OCI-LY7 (cell line): ENCODE measurements at places on chromosomes 4 and X.
A peak's percentile ranks its signal among the peaks of the same experiment; 100 is the strongest.

DNA sequence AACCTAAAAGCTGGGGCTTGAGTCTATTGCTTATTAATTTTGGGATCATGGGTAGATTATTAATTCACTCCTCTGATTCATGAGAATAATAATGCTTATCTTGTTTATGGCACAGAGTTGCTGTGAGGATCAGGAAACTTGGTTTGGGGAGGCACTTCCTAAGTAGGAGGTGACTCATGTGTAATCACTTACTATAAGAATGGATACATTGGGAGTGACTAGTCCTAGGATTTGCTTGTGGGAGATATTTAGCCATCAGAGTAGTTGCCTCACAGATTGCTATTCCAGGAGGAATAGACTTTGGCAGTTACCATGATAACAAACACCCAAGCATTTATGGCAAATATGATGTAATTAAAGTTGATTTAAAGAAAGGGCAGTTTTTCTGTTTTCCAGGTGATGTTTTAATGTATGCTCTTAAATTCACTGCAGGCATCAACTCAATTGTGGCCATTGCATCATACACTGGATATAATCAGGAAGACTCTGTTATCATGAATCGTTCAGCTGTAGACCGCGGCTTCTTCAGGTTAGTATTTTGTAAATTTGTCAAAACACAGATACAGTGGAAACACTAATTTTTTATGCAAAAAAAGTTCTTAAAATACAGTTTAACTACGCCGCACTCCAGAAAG is 41.9 kb downstream of the POLR2B start:
- DNase-seq, result no peak

GRCh38 chr4:79083406-79084010 is 144.3 kb upstream of the PAQR3 start:
- no peak for DNase-seq

GRCh38 chrX:3728454-3728853 is 15.0 kb upstream of the PRKX start:
- no peak for DNase-seq

DNA sequence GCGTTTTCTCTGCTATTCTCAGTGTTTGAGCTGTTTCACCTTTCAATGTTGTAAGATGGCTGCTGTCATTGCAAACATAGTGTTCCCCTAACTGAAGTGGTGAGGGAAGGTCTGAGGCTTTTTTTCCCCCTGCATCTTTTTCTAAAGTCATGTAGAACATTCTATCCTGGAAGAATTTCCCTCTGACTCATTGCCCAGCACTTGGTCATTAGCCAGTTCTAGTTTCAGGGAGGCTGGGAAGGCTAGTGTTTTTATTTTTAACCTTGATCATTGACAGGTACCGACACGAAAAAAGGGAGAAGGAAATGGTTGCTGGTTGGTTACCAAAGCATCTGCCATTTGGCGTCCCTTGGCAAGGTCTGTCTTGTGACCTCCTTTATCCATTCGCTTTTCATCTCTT is 6.6 kb downstream of the LANCL3 start:
- no peak for DNase-seq

DNA sequence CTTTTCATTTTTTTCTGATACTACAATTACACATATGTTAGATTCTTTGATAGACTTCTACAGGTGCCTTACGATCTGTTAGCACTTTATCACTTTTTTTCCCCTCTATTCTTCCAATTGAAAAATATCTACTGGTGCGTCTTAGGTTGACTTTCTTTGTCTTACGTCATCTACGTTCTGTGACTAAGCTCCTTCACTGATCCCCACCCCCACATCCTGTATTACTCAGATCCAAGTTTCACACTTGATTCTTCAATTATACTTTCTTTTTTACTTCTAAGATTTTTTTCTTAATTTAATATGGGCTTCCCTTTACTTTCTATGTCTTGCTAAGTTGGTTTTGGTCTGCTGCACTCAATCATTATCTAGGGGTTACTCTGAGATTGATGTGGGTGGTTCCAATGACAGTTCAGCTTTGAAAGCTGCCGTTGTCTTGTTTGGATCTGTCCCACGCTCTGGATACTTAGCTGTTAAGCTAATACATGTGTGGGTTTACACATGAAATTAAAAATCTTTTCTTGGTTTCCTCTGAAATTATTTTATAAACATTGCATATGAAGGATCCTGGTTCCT is 1321.1 kb downstream of the RAPGEF2 start:
- no peak for DNase-seq

GRCh38 chr4:52822972-52823701 is 39.0 kb upstream of the RASL11B start:
- no peak for DNase-seq

DNA sequence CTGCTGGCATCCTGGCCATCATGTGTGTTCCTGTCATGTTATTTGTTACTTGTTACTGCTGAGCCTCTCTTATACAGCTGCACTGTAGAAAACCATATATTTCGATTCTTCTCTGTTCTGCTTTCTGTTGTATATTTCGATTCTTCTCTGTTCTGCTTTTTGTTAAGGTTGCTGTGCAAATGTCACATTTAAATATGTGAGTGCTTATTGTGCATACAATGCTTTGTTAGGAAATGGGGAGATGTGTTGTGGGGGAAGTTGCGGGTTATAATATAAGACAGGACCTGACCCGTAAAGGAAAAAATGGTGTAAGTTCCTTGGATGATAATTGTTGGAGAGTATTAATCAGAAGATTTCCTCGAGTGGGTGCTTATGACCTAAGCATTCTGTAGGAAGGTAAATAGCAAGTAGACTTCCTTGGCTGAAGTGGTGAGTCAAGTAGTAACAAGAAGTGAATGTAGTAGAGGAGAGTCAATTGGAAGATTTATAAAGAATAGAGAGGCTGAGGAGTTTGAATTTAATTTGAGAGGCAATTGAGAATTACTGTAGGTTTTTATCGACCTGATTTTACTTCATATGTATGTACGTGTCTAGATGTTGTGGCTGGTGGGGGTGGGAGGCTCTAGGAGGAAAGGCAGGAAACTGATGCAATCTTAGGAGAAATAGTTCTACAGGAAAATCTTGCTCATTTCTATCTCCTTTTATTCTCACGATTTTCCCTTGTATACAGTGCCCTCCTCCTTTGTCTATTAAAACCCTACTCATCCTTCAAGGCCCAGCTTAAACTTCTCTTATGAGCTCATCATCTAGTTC is 8.5 kb downstream of the OGT start:
- peak; percentile 68 for DNase-seq

DNA sequence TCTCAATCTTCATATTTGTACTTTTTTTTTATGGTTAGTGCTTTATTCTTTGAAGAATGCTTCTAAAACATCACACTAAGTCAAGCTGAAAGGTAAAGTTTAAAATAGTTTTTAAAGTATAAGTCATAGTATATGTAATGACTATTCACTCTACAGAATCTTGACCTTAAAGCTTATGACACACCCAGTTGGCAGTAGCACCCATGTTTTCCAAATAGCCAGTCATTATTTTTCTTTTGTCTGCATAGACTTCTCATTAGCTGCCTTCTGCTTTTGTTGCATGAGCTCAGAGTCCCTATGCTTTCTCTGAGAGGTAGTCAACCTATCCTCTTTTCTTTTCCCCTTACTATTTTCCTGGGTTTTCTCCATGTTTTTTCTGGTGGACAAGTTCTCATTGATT is 231.5 kb downstream of the PCDH18 start:
- DNase-seq, result no peak

GRCh38 chrX:153454901-153455550 is 9.2 kb upstream of the TREX2 start:
- DNase-seq, result no peak

- DNase-seq, result no peak
Observed at GRCh38 chr4:107017443-107018343, 18.4 kb downstream of the DKK2 start.

DNA sequence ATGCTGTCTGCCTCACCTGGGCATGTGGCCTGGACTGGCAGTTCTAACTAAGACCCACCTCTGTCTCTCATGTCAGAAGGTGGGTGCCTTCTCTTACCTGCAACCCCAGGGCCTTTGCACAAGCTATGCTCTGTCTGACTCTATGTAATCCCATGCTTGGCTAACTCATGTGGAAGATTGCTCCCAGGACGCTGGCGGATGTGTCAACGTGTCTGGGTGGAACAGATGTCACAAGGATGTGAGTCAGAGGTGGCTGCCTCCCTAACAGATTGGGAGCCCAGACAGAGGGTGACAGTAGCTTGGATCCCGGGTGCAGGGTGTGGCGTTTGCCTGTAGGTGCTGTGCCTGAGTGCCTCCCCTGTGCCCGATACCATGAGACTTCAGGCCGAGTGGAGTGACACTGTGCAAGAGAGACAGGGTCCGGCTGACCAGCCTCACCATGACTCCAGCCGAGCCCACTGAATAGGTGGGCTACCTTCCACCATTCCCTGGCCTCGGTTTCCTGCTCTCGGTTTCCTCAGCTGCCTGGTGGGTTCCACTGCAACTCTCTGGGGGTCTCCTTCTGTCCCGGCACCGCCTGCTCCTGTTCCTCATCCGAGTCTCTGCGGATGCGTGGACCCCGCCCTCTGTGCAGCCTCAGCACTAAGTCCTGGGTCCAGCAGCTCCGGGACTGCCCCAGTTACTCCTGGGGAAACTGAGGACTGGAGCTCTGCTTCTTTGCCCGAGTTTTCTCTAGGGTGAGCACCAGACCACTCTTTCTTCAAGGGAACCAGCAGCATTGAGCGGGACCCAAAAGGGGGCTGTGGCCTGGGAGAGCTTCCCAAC is 11.0 kb downstream of the SH3BP2 start:
- no peak for DNase-seq

DNA sequence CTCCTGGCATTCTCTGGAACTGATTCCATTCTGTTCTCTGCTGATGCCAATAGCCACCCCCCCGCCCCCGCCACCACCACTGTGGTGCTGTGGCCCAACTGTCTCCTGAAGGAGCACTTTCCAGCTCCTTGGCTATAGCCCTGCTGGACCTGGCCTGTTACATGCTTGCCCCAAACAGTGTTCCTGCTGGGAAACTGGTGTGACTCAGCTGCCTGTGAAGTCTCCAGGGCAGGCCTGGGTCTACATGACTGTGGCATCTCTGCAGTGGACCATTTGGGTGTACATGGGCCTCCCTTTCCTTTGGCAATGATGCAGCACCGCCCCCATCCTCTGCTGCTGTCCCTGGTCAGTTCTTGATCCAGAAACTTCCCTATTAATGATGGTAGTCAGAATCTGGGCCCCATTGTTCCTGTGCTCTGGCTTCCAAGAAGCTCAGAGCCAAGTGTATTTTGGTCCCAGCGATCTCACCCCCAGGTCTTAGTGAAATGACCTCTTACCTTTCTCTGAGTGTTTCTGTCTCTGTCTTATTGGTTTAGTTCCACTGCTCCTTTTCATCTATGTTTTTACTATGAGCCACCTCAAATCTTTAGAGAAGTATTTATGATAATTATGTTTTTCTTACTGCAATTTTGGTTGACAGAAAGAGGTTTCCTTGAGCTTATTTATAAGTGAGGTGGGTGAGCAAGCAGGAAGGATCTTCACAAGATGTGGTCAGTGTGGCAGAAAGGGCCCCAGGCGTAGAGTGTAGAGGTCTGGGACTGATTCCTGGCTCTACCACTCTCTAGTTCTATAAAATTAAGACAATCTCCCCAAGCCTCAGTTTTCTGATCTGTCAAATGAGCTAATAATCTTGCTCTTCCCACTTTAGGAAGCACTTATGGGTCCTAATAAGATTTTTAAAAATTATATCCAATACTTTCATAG is 210.7 kb upstream of the EOLA2 start:
- DNase-seq, result no peak

GRCh38 chr4:37845201-37845600 is 18.7 kb downstream of the PGM2 start:
- peak; percentile 90 for DNase-seq

DNA sequence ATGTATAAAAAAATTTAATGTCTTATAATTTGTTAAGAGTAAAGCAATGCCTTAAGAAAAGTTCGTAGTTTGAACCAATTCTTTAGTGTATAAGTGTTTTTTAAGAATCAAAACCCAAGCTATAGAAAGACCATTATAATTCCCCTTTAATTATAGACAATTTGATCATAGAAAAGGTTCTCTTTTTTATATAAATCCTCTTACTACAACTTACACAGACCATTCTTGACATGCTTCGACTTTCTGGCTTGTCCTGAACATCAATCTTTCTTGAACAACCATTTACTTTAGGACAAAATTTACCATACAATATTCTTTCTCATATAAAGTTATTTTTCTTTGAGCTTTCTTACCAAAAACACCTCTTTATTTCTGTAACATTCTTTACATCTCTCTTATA is 330.5 kb upstream of the SPANXN1 start:
- peak; percentile 2 for DNase-seq

GRCh38 chrX:107731831-107732502 is 43.6 kb downstream of the TSC22D3 start:
- DNase-seq, result no peak

- DNase-seq, result no peak
Observed at GRCh38 chrX:110108381-110108821, 105.5 kb downstream of the TMEM164 start.

GRCh38 chr4:20192736-20193135 is 59.0 kb upstream of the SLIT2 start:
- no peak for DNase-seq

- no peak for DNase-seq
Observed at GRCh38 chr4:137129441-137129840, 402.9 kb downstream of the PCDH18 start.

GRCh38 chrX:33725535-33726210 is 406.4 kb downstream of the FAM47A start:
- no peak for DNase-seq

GRCh38 chrX:17025621-17026302 is 79.3 kb downstream of the REPS2 start:
- DNase-seq, result no peak

DNA sequence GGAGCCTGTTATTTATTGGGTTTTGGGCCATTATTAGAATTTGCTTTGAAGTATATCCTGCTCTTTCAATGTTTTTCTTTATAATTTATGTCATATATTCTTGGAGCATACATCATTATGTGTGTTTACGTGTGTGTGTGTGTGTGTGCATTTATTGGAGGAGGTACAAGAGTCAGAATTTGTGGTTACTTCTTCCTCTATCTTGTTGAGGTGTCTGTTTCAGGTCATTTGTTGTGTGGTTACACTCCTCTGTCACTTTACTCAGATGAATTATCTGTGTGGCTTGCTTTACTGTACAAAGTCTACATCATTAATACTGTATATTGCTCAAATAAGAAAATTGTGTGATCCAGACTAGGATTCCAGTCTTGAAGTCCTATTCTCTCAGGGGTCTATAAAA is 1957.4 kb upstream of the TENM3 start:
- DNase-seq, result no peak

DNA sequence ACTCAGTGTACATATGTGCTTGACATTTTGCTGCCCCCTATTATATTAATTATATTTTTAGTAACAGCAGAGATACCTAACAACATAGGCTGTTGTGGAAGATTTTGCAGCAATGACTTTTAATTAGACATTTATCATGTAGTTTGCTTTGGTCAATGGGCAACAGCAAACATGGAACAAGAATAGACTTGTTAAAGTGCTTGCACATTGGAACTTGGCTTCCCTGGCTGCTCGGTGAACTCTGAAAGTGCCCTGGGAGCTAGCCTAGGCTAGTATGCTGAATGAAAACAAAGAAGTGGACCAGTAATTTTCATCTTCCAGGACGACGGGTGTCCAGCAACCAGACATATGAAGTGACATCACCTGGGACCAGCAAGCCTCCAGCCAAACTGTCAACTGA is 1157.1 kb downstream of the ARAP2 start:
- DNase-seq, result no peak

- DNase-seq, result no peak
Observed at GRCh38 chr4:182293691-182294255, 50.6 kb downstream of the TENM3 start.
